K562 (cell line): ENCODE measurements at places on chromosomes 6 and 20.

- no peak for DNase-seq
Measured at GRCh38 chr6:112298021-112298745, 43.8 kb upstream of the LAMA4 start.

- no peak for DNase-seq
Measured at GRCh38 chr6:106118835-106119431, 32.8 kb downstream of the PRDM1 start.

DNA sequence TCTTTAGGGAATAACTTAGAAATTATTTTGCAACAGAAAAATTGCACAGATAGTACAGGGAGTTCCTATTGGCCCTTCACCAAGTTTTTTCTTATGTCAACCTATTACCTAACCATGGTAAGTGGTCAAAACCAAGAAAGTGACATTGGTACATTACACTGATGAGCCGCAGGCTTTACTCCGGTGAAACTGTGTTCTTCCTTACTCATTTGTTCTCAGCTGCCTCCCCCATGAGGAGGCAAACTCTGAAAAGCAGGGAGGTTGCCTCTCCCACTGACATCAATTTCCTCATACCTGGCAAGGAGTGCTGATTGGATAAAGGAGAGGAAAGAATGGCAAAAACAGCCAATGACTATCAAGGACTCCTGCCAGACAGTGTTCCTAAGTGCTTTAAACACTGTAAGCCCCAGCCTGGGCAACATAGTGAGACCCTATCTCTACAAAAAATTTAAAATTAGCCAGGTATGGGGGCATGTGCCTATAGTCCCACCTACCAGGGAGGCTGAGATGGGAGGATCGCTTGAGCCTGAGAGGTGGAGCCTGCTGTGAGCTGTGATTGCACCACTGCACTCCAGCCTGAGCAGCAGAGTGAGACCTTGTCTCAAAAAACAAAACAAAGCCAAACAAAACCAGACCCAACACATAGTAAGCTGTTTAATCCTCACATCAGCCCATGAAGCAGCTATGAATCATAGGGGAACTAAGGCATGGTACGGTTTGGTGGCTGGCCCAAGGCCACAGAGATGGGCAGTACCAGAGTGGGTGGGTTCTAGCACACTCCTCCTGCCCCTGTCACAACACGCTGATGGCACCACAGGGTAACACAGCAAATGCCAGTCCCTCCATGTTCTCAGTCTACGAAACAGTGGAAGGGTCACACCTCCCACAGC, 24.7 kb downstream of the C20orf203 start:
- no peak for DNase-seq

GRCh38 chr6:2794171-2794730, 29.1 kb downstream of the WRNIP1 start:
- no peak for DNase-seq

DNA sequence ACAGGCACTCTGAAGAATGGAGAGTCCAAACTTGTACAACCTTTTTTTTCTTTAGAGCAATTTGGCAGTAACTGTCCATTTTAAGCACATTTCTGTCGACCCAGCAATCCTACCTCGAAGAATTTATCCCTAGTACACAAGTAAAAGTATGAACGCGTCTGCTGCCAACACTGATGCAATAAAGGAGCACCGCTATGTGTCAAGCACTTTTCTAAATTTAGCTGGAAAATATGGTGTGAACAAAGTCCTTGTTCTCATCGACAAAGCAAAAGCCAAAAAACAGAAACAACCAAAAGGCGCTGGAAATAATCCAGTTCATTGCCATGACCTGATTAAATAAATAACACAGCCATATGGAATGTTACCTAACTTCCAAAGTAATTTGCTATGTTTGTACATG, 1.1 kb downstream of the DPM1 start:
- no peak for DNase-seq

DNA sequence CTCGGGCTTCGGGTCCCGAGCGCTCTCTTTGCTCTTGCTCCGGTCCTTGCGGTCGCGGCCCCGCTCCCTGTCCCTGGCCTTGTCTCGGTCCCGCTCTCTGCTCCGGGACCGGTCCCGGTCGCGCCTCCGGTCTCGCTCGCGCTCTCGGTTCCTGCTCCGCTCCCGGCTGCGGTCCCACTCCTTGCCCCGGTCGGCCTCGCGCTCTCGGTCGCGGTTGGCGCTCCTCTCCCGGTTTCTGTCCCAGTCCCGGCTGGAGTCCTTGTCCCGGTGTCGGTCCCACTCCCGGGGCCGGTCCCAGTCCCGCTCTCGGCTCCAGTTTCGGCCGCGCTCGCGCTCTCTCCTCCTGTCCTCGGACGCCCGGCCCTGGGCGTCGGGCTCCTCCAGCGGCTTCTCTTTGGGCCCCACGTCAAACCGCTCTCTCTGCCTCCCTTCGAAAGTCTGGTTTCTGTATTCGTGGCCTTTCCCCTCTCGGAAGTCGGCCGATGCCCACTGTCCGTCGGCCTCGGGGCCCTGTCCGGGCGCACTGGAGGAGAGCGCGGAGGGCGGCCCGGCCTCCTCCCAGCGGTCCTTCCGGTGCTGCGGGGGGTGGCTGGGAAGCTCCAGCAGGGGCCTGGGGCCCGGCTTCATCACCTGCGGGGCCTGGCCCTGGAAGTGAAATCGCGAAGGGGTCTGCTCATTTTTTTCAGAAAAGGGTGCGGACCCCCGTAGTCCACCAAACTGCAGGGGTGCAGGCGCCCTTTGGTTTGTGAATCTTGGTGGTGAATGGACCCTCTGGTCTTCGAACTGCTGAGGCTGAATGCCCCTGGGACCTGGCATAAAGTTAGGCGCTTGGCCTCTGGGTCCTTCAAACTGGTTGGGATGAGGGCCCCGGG, 17.9 kb upstream of the TCFL5 start:
- no peak for DNase-seq

GRCh38 chr6:135166515-135166914, 14.6 kb upstream of the MYB start:
- no peak for DNase-seq

DNA sequence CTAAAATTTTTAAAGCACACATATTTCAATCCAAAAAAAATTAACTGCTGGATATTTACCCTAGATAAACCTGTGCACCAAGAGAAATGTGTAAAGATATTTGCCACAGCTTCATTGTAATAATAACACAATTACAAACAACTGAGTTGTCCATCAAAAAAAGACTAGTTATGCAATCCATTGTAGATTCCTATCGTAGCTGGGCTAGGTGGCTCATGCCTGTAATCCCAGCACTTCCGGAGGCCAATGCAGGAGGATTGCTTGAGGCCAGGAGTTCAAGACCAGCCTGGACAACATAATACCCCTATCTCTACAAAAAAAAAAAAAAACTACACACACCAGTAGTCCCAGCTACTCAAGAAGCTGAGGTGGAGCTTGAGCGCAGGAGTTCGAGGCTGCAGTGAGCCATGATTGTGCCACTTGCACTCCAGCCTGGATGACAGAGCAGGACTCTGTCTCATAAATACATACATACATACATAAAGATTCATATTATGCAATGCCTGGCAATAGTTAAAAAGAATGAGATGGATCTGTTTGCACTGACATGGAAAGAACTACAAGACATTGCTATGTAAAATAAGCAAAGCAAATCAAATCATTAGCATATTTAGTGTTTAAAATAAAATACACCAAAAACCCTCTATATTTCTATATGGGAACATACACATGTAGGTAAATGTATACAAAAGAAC, 56.5 kb upstream of the CCDC28A start:
- DNase-seq: no peak

- DNase-seq: no peak
Measured at GRCh38 chr6:136920671-136921380, 1.3 kb upstream of the SLC35D3 start.

- no peak for DNase-seq
Measured at GRCh38 chr6:5909721-5910120, 97.0 kb downstream of the NRN1 start.

DNA sequence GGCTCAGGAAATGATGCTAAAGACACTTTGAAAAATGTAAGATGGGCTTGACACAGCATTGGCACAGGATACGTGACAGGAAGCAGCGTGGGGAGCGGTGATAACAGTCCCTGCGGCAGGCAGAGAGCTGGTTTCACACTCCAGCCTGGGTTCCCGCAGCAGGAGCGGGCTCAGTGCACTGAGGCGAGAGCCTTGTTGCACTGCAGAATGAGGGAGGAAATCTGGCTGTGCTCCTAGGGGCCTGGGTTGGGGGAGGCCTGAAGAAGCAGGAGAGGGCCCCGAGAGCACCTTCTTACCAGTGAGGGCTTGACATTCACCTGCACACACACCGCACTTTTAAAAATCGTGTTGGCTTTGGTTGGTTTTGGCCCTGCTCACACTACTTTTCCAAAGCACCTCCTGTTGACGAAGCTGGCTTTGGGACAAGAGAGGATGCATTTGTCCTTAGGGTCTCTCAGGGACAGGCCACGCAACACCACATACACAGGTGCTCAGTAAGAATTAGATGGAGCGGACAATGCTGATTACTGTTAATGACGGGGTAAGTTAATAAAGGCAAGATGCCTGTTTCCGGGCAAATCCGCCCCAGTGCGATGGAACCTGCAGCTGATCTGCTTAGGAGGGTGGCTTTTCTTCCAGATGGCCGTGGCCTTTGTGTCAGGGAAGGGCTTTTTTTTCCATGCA, 49.4 kb upstream of the ARMC2 start:
- DNase-seq: no peak

GRCh38 chr6:129416337-129416990, 293.5 kb downstream of the ARHGAP18 start:
- DNase-seq: no peak

DNA sequence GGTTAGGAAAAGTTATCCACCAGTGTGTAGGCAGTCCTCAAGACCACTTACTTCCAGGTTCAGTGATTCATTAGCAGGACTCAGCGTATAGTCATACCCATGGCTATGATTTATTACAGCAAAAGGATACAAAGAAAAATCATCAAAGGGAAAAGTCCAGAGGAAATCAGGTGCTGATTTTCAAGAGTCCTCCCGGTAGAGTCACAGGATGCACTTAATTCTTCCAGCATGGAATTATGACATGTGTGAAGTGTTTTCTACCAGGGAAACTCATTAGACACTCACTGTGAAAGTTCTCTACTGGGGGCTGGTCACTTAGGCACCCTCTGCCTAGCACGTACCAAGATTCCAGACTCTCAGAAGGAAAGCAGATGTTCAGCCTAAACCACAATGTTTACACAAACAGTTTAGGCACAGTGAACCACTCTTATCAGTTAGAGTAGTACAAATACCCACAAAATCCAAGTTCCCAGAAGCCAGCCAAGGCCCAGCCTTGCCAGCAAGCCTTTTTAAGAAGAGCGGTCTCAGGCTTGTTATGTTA, 10.2 kb downstream of the WFDC3 start:
- no peak for DNase-seq

DNA sequence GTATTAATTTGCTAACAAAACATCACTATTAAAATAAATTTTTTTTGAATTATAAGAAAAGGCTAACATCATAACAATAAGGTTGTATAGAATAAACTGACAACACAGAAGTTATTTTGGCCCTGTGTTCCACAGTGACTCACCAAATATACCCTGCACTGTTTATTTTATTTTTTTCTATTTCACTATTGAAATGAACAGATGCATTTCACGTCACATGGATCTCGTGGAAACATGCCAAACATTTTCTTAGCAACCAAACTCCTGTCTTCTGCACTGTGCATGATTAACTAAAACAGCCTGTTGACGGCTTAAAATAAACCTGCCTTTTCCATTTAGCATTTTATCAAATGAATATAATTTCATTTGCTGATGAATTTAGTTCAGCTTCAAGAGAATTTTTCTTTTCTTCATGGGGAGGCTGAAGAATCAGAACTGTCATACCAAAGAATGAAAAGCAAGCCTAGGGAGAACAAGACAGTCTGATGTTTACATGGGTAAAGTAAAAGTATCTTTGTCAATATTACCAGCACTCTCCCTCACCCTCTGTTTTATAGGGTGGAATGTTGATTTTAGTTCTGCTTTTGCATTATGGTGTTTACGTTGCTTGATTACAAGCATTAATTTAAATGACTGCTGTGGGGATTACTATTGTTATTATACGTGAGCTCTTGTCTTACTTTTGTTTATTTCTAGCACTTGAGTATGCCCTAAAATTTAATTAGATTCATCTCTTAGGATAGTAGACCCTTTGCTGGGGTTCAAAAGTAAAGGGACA, 115.3 kb downstream of the LCA5 start:
- no peak for DNase-seq

DNA sequence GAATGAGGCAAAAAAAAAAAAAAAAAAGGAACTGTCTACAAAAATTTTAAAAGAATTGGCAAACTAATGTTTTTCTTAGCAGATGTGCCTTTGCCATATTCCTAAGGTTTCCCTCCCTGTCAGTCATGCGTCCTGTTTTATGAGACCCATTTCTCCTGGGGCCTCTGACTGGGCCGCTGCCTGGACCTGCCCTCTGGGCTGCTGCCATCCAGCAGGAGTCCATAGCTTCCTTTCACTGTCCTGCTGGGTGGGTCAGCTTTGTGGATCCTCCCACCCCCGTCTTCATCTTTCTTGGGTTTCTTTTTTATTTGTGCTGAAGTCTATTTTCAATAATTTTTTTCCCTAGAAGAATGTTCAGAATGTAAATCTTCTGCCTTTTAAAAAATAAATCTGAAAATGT, 110.8 kb upstream of the SCP2D1 start:
- no peak for DNase-seq

- no peak for DNase-seq
Measured at GRCh38 chr6:90442366-90442765, 144.5 kb downstream of the MAP3K7 start.

DNA sequence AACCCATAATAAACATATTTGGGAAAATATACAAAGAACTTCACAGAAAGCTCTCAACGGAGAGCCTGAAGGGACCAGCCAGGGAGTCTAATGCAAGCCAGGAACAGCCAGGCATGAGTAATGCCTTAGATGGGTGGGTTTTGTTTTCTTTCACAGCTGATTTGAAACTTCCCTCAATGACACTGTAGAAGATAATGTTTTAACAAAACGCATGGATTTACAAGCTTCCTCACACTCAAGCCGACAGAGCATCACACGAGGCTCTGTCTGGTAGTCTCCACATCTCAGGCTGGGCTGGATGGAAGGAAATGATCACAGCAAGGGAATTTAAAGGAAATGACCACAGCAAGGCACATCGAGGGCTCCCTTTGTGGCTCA, 113.9 kb downstream of the GMPR start:
- no peak for DNase-seq

- no peak for DNase-seq
Measured at GRCh38 chr6:16503970-16504415, 257.3 kb downstream of the ATXN1 start.

GRCh38 chr20:44247586-44248409, 690 bp downstream of the GDAP1L1 start:
- DNase-seq: peak; percentile 91

DNA sequence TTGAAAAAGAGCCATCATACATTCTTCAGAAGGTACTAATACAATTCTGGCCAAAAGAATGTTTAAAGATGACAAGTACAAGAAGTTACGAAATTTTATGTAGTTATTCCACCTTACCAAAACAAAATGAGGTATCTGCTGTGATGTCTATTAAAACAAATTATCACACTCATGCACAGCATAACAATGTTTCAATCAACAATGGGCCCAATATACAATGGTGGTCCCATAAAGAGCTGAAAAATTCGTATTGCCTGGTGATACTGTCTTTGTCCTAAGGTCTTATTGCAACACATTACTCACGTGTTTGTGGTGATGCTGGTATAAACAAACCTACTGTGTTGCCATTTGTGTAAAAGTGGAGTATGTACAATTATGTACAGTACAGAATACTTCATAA, 3.6 kb upstream of the NUP153 start:
- no peak for DNase-seq
